Hair follicular keratinocyte (primary cell): ENCODE measurements at places on chromosomes 16 and 17. TPM values are rescaled to one million over a fixed set of nuclear protein-coding genes. Genes with fewer than 3 reads are reported as not detected.

NPIPB9 gene
- 0.23 TPM in 1 of 2 replicates, not detected in the other for total RNA-seq

KRTAP1-1 gene
- total RNA-seq, result not detected in 2 replicates

SHISA9 gene
- total RNA-seq, result under 0.01 and 0.30 TPM in 2 replicates

WNT9B gene
- not detected in 2 replicates for total RNA-seq

TANGO6 gene
- total RNA-seq, result 7.7 and 11.9 TPM in 2 replicates

NEUROD2 gene
- total RNA-seq, result not detected in 2 replicates

UBE2Z gene
- total RNA-seq, result 72.0 and 79.5 TPM in 2 replicates

GP2 gene
- total RNA-seq, result not detected in 2 replicates

HOXB1 gene
- total RNA-seq, result not detected in 2 replicates

KRTAP4-6 gene
- total RNA-seq, result not detected in 2 replicates

KRTAP9-4 gene
- total RNA-seq, result not detected in 2 replicates

KRTAP3-1 gene
- not detected in 2 replicates for total RNA-seq

ABCC6 gene
- total RNA-seq, result not detected in 2 replicates

PRSS33 gene
- not detected in 2 replicates for total RNA-seq

CLDN9 gene
- total RNA-seq, result not detected in 2 replicates

TGFB1I1 gene
- 20.4 and 31.9 TPM in 2 replicates for total RNA-seq

C16orf89 gene
- total RNA-seq, result not detected in 2 replicates

MPO gene
- not detected in 2 replicates for total RNA-seq

CRHR1 gene
- not detected in 2 replicates for total RNA-seq

ASB16 gene
- total RNA-seq, result not detected in 2 replicates

ACSM5 gene
- total RNA-seq, result not detected in 2 replicates

GCGR gene
- total RNA-seq, result not detected in 2 replicates

SLC6A2 gene
- 0.04 and 0.08 TPM in 2 replicates for total RNA-seq

CNGB1 gene
- total RNA-seq, result 2.7 and 3.5 TPM in 2 replicates
